Activated CD4-positive, alpha-beta T cell treated with anti-CD3 and anti-CD28 coated beads, Interleukin-2, amount 10 ng/mL, durations not matched to agents 7 days and 5 days (primary cell): ENCODE measurements at places on chromosomes 1 and 21. TPM values are rescaled to one million over a fixed set of nuclear protein-coding genes. Genes with fewer than 3 reads are reported as not detected.

DNA sequence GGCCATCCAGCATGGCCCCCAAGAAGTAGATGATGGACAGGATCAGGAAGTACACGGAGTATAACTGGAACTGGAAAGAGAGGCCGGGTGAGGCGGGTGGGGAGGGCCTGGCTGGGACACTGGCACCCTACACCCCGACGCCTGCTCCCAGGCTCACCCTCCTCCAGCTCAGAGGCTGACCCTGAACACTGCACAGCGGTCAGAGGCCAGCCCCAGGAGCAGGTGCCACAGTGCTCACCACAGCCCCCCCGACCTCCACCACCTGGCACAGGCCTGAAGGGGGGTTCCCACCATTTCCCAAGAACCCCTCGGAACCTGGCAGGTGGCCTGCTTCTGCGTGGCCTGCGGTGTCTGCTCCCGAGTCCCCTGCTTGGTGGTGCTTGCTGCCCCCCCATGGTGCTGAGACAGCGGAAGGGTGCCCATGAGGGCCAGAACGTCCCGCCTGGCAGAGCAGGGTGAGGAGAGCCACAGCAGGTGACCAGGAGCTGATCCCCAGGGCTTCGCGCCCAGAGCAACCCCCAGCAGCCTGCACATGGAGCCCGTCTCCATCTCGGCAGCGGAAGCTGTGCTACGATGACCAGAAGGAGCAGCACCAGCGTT, 26.1 kb downstream of the SLC19A1 start:
- H3K27ac ChIP-seq: no peak overlapping the region
- DNase-seq: no peak
- peaks cover 48% of the 10 kb centered on the region for H3K36me3 ChIP-seq
- no peaks in the 10 kb centered on the region for H3K27me3 ChIP-seq
- no peak overlapping the region for H3K4me3 ChIP-seq

- DNase-seq: no peak
- peaks cover 10% of the 10 kb centered on the region for H3K27me3 ChIP-seq
- no peaks in the 10 kb centered on the region for H3K4me1 ChIP-seq
- H3K36me3 ChIP-seq: no peaks in the 10 kb centered on the region
- no peak overlapping the region for H3K4me3 ChIP-seq
Observed at GRCh38 chr1:29444782-29445729, 208.7 kb downstream of the PTPRU start.

GRCh38 chr1:172966844-172967540, 83.7 kb downstream of the TNFSF18 start:
- no peak overlapping the region for H3K4me3 ChIP-seq
- no peaks in the 10 kb centered on the region for H3K36me3 ChIP-seq
- peaks cover 11% of the 10 kb centered on the region for H3K4me1 ChIP-seq
- H3K27ac ChIP-seq: no peak overlapping the region

DNA sequence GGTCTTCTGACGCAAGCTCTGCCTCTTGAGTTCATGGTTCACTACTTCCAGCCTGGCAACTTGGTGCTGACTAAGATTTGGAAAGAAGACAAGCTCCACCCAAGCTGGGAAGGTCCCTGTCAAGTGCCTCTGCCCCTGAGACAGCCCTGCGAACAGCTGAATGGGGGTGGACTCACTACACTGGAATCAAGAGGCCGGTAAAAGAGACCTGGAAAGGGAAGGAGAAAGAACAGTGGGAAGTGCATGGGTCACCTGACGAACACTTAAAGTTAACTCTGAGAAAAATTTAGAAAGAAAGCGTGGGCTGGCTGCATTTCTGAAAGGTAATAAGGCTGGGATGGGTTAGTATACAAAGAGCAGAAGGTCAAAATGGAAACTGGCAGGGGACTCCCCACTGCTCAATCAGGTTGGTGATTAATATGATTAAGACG, 26.1 kb upstream of the ZNF496 start:
- no peaks in the 10 kb centered on the region for H3K36me3 ChIP-seq
- peaks cover 10% of the 10 kb centered on the region for H3K27me3 ChIP-seq
- no peak overlapping the region for H3K4me3 ChIP-seq
- no peak overlapping the region for H3K27ac ChIP-seq
- no peak for DNase-seq

DNA sequence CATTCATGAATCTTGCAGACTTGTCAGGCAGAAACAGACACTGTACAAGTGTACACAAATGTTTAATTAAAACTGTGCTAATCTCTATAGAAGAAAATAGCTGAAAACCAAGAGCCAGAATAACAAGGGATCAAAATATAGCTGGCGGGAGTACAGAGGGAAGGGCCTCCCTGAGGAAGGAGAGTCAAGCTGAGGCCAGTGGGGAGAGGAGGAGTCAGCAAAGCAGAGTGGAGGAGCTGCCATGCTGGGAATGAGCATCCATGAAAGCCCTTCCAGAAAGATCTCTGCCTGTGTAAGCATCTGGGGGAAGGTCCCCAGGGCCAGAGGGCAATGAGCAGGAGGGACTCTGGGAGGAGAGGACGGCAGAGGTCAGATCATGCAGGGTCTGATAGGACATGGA, 15.1 kb downstream of the SLAMF8 start:
- DNase-seq: no peak
- H3K27me3 ChIP-seq: peaks cover 6% of the 10 kb centered on the region
- no peaks in the 10 kb centered on the region for H3K36me3 ChIP-seq
- peaks cover 6% of the 10 kb centered on the region for H3K4me1 ChIP-seq
- no peak overlapping the region for H3K4me3 ChIP-seq
- H3K27ac ChIP-seq: no peak overlapping the region

- no peak for DNase-seq
- H3K27me3 ChIP-seq: peaks cover 44% of the 10 kb centered on the region
Observed at GRCh38 chr1:58249388-58249736, 297.2 kb downstream of the OMA1 start.

DNA sequence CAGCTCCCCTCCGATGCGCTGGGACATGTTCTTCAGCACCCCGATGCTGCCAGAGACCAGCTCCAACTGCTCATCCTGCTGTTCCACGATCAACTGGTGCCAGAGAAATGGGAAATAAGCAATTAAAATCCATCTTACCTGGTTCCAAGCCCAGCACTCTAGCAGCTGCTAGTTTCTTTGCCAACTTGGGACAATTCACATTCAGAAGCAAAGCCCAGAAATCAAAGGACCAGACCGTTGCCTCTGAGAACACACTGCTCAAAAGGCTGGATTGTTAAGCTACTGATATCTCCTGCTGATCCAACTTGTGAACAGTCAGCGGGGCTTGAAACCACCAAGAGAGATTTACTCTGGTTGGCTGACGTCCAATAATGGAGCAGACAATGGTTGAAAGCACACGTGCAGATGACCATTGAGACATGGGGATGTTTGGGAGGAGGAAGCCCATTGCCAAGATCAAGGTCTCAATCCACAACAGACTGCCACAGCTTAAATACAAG, 34.4 kb downstream of the STX6 start:
- no peak for DNase-seq
- peaks cover 64% of the 10 kb centered on the region for H3K36me3 ChIP-seq
- H3K4me1 ChIP-seq: no peaks in the 10 kb centered on the region
- H3K27me3 ChIP-seq: no peaks in the 10 kb centered on the region
- peak overlapping the region; percentile 20 for H3K27ac ChIP-seq
- no peak overlapping the region for H3K4me3 ChIP-seq

- H3K27me3 ChIP-seq: no peaks in the 10 kb centered on the region
- no peak overlapping the region for H3K4me3 ChIP-seq
- peaks cover 33% of the 10 kb centered on the region for H3K4me1 ChIP-seq
- H3K36me3 ChIP-seq: peaks cover 27% of the 10 kb centered on the region
- peak; percentile 41 for DNase-seq
- H3K27ac ChIP-seq: peak overlapping the region; percentile 82
Observed at GRCh38 chr1:9559673-9560072, 20.4 kb downstream of the SLC25A33 start.

- H3K4me3 ChIP-seq: no peak overlapping the region
- H3K4me1 ChIP-seq: no peaks in the 10 kb centered on the region
- no peak for DNase-seq
- peaks cover 3% of the 10 kb centered on the region for H3K27me3 ChIP-seq
- H3K27ac ChIP-seq: no peak overlapping the region
Observed at GRCh38 chr1:31218705-31219104, 21.0 kb downstream of the NKAIN1 start.

- peaks cover 10% of the 10 kb centered on the region for H3K4me1 ChIP-seq
- no peaks in the 10 kb centered on the region for H3K36me3 ChIP-seq
- peak; percentile 36 for DNase-seq
- peak overlapping the region; percentile 82 for H3K27ac ChIP-seq
- no peaks in the 10 kb centered on the region for H3K27me3 ChIP-seq
Observed at GRCh38 chr1:240575981-240576662, 35.8 kb downstream of the GREM2 start.

DNA sequence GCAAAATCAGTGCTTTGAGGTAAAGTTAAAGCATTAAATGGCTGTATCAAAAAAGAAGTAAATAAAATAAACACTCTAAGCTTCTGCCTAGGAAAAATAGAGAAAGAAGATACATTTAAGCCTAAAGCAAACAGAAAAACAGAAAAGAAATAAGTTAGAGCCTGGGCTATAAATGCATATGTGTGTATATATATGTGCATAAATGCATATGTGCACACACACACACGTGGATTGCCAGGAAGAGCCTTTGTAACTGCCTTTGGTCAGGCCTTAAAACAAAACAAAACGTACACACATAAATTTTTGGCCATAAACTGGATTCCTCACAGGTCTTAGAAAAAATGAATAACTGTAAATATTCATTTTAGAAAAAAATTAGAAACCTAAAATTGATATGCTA, 925.8 kb downstream of the MRPL39 start:
- H3K4me1 ChIP-seq: no peaks in the 10 kb centered on the region
- no peak for DNase-seq
- H3K36me3 ChIP-seq: no peaks in the 10 kb centered on the region
- no peak overlapping the region for H3K4me3 ChIP-seq
- H3K27me3 ChIP-seq: no peaks in the 10 kb centered on the region

DNA sequence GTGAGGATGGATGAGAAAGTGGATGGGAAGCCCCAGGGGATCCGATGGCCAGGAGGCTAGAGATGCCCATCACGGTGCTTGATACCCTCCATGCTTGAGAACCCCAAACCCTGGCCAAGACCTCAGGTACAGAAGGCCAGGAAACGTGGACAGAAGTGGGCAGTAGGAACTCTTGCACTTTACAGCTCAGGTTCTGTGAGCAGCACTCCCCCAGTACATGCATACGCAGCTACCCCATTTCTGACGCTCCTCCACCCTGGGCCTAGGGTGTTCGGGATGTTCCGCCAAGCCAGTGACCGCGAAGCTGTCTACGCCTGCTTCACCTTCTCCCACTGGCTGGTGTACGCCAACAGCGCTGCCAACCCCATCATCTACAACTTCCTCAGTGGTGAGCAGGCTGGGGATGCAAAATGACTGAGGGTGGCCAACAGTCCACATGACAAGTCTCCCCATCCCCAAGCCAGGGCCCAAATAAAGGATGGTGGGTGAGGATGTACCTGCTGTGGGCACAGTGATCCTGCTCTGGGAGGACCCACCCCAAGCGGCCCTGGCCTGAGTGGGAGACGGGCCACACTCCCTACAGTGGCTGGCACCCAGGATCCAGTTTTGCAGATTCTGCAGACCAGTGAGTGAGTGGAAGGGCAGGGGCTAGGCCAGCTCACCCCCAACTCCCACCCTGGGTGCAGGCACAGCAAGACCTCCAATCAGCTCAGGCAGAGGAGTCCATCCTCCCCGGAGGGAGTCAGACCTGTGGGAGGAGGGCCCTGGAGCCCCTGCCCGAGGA, 7.4 kb downstream of the HCRTR1 start:
- no peak overlapping the region for H3K27ac ChIP-seq
- no peak for DNase-seq
- H3K4me1 ChIP-seq: peaks cover 10% of the 10 kb centered on the region
- no peak overlapping the region for H3K4me3 ChIP-seq
- H3K27me3 ChIP-seq: no peaks in the 10 kb centered on the region

DNA sequence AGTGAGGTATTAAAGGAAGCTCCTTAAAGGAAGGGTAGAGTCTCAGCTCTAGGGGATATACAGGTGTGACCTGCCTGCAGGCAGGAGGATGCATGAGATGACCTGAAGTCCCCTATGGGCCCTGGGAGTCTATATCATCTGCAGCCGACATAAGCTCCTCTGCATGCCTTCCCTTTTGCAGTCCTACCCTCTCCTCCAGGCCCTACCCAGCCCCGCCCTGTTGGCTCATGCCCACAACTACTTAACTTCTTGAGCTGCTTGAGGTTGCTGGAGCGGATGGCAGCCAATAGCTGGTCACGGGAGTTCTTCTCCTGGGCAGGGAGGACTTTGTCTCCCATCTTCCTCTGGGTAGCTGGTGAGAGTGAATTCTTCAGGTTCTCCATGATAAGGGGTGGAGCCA, 10.3 kb downstream of the SHISA4 start:
- no peak for DNase-seq
- no peaks in the 10 kb centered on the region for H3K36me3 ChIP-seq
- peaks cover 14% of the 10 kb centered on the region for H3K4me1 ChIP-seq
- H3K27me3 ChIP-seq: peaks cover 10% of the 10 kb centered on the region
- H3K4me3 ChIP-seq: no peak overlapping the region

- peak overlapping the region; percentile 98 for H3K27ac ChIP-seq
- H3K4me3 ChIP-seq: no peak overlapping the region
Observed at GRCh38 chr21:25560271-25560685, 47.0 kb downstream of the MRPL39 start.

DNA sequence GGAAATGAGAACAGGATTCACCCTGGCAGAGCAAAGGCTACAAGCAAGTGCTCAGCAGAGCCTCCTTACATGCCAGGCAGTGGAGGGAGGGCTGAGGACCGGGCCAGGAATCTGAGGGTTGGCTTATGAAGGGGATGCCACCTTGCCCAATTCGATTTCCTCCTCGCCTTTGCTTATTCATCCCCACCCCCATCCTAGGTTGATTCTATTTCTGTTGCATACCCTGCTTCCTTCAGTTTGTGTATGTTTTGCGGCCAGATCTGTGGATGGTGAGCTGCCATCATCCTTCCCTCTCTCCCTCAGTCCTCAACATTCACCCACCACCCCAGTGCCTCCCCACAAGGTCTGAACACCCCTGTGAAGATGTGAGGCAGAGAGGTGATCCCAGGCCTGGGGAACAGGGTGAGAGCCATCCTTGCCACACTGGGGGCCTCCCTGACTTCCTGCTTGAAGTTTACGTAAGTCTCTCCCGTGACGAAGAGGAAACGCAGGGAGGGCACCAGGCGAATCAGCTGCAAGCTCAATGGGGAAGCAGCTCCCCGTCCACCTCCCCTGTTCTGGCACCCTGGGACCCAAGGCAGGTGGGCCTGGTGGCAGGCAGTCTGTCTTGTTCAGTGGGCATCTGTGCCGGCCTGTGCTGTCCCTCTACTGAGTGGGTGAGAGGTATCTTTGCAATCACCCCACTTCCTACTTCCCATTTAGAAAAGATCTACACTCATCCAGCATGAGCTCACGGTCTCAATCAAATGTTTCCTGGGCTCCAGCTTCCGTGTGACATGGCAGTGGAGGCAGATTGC, 50.6 kb upstream of the CNTN2 start:
- peak overlapping the region; percentile 69 for H3K27ac ChIP-seq
- no peak overlapping the region for H3K4me3 ChIP-seq
- H3K36me3 ChIP-seq: no peaks in the 10 kb centered on the region

Gene MARCKSL1
- 31.6 TPM for total RNA-seq

Gene AXDND1
- total RNA-seq: 0.42 TPM

Gene HHAT
- total RNA-seq: 1.5 TPM

Gene RPL5
- total RNA-seq: 721 TPM

Gene HHIPL2
- total RNA-seq: 0.33 TPM

Gene OR6K3
- total RNA-seq: not detected
